ENCODE measurements at places on chromosomes 2 and 18.

DNA sequence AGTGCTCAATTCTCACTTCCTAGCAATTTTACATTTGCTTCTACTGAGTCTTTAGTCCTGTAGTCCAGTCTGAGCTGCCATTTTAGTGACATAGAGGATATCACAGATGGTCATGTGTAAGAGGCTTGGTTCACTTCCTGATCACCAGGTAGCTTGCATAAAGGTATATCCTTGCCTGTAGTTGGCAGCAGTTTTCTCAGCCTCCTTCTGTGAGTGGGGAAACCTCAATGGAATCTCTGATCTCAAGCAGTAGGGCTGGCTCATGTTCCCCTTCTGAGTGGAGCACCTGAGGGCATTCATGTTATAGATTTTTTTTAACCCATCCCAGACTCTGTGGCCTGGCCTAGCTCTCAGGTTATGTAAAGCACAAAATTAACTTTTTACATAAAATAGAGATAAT lies 278.4 kb downstream of the RDH14 start:
- DNase-seq = no peak

- DNase-seq = no peak
These were observed 28.5 kb upstream of the MCFD2 start for GRCh38 chr2:46943881-46944798.

DNA sequence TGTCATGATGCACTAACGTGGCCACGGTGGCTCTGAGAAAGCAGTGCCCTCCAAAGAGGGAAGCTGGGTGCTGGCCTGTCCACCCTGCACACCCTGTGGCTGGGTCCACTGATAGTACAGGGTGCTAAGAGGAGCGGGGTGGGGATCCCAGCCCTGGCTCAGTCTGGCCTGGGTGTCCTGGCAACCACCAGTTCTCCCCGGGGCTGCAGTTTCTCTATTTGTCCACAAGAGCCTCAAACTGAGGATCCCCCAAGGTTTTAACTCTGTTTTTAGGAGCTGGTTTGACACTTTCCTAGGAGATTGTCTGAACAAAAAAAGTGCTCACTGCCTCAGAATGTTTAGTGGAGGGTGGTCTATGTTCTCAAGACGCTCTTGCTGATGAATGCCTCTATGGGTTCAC lies 29.0 kb downstream of the EDAR start:
- no peak for DNase-seq

GRCh38 chr2:158618891-158619490 lies 162.2 kb downstream of the PKP4 start:
- no peak for DNase-seq

DNA sequence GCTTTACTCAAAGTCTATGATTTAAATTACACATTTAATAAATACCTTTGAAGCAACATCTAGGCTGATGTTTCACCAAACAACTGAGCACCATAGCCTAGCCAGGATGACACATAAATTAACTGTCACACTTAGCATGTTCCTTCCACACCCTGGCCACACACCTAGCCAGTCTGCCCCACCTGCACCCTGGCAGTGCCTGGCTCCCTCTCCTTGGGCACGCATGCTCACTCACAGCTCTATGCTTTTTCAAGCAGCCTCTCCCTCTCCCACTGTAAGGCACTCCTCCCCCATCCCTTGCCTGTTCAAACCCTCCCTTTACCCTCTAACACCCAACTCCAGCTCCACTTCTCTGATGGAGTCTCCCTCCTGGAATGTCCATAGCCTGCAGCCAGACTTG lies 357.6 kb upstream of the KLHL29 start:
- no peak for DNase-seq

- no peak for DNase-seq
These were observed 187.3 kb upstream of the CHST9 start for GRCh38 chr18:27372386-27372785.

- DNase-seq = peak; percentile 57
These were observed 21.9 kb downstream of the TEX44 start for GRCh38 chr2:231614559-231615057.

- DNase-seq = peak; percentile 76
These were observed 218.3 kb downstream of the PTGR3 start for GRCh38 chr18:74990563-74991081.

DNA sequence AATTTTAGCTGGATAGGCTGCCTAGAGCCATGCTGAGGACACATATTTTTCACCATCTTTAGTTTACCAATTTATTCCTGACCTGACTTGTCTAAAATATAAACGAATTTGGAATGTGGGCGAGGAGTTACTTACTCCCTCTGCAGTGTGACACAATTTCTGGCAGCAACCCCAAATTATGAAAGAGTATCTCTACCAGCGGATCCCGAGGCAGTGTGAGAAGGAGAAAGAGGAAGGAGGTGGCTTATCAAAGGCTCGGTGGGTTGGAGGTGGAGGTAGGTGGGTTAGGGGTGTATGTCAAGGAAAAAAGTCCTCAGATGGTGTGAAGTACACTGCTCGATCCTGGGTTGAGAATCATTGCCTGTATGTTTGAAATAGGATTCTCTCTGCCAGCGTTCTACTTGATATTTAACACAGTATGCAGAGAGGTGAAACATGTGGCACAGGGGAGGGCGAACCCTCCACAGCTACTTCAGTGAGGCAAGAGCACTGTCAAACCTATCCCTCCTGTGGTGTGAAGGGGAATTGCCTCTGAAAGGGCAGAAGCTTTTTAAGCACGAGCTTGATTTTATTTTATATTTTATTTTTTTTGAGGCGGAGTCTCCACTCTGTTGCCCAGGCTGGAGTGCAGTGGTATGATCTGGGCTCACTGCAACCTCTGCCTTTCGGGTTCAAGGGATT lies 76.0 kb downstream of the RFTN2 start:
- DNase-seq = peak; percentile 77

GRCh38 chr2:102291319-102292075 lies 19.9 kb upstream of the IL1RL1 start:
- DNase-seq = peak; percentile 32

DNA sequence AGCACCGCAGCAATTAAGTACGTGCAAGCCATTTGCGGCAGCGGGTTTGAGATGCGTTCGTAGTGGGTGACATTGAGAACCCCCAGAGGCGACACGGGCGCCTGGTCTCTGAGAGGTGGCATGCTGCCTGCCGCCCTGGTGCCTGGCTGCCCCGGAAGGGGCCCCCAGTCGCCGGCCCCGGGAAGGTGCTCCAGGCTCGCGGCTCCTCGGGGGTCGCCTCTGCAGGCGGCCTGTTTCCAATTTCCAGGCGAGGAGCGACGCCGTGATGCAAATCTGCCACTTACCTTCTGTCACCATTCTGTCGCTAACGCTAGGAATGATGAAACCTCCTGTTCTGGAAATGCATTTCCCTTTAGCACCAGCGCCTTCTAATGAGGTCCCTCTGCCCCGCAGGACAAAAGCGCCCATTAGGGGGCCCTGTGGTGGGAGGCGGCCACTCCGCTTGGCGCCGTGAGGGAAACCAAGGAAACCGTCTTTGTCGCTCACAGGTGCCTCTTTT lies 13.0 kb downstream of the KIF5C start:
- DNase-seq = peak; percentile 21

DNA sequence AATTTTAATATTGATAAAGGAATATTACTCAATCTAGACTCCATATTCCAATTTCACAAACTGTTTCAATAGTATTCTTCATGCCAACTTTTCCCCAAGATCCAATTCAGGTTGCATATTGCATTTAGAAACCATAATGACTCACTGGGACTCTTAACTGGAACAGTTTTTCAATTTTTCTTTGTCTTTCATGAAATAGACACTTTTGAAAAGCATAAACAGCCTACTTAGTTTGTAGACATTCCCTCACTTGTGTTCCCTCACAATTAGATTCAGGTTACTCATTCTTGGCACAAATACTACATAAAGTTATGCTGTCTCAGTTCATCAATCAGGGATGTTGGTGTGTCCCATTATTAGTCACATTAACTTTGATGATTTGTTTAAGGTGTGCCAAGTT lies 1768.4 kb upstream of the PIK3C3 start:
- no peak for DNase-seq

GRCh38 chr2:174750923-174751441 lies 13.3 kb downstream of the CHRNA1 start:
- DNase-seq = no peak

DNA sequence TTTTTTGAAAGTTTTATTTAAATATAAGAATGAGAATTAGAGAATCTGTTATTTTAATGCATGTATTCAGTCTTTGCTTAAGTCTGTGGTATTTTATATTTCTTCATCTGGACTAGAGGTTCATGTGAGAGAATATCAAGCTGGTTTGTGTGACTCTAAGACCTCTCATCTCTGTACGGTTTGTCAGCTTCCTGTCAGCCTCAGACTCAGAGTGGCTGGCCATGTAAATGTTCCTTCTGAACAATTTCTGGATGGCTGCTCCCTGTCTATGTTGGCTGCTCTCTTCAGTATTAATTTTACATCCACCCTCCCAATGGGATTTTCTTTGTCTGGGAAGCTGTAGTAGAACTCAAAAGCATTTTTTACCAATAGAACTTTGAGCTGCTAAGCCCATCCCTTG lies 225.3 kb upstream of the THUMPD2 start:
- no peak for DNase-seq

- no peak for DNase-seq
These were observed 309.3 kb upstream of the MEX3C start for GRCh38 chr18:51506811-51507210.

DNA sequence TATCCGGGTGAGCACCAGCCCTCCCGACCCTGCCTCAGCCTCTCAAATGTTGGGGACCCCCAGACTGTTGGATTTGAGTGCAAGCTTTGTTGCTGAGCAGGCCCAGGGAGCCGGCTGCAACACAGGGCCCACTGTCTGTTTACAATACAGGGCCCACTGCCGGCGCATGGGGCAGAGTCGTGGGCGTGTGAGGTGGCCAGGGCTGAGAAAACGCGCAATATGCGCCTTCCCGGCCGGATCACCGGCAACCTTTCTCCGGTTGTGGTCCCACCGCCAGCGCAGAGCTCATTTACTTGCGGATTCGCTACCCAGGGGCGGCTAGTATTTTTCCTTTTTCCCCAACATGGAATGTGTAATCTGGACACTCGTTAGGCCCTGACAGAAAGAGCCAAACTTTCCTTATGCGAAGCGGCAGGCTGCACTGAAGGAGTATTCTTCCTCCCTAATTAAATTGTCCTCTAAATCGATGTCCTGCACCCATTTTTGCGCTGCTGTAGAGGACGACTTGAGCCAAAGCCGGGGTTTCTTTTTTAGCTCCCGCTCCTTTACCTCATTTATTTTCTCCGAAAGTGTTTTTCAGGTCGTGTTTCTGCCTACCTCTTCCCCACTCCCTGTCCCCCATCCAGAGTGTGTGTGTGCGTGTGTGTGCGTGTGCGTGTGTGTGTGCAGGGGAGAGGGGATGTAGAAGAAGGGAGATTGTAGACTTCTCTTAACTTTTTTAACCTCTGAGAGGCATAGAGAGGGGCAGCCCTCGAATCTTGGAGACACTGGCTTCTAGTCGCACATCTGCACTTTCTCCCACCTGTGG lies 2.7 kb downstream of the OTX1 start:
- DNase-seq = no peak

- no peak for DNase-seq
These were observed 25.2 kb downstream of the TWSG1 start for GRCh38 chr18:9359796-9360195.

- no peak for DNase-seq
These were observed 72.6 kb upstream of the RAB6C start for GRCh38 chr2:129906861-129907235.

DNA sequence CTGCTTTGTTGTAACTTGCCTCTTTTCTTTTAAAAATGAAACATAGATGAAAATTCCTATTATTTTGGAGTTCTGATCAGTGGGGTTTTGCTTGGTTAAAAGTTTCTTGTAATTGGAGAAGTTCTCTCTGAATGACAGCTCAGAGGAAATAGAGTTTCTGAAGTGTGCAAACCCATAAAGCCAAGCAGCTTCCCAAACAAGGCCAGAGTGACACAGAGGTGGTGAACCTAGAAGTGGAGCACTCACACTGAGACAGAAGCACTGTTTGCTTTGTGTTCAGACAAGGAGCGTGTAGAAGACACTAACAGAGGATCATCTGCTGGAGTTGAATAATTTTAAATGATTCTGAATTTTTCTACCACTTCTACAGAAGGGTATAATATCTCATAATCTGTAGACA lies 49.2 kb downstream of the FBXO48 start:
- DNase-seq = no peak

- DNase-seq = peak; percentile 19
These were observed 4.6 kb downstream of the DOCK10 start for GRCh38 chr2:225037415-225038230.

DNA sequence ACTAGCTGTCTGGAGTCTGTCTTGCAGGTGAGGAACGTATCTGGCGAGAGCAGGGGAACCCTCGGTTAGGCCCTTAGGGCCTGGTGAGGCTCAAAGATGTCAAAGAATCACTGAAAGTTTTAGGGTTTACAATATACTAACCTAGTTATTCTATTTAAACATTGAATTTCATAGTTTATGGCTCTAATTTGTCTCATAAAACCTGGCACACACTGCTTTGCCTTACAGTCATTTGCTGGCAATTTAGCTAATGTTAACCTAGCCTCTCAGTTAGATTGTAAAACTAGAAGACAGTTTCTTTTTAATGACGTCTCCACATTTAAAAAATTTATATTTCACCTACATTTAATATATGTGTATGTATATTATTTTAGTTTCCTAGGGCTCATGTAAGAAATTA lies 89.6 kb upstream of the DOCK10 start:
- no peak for DNase-seq

DNA sequence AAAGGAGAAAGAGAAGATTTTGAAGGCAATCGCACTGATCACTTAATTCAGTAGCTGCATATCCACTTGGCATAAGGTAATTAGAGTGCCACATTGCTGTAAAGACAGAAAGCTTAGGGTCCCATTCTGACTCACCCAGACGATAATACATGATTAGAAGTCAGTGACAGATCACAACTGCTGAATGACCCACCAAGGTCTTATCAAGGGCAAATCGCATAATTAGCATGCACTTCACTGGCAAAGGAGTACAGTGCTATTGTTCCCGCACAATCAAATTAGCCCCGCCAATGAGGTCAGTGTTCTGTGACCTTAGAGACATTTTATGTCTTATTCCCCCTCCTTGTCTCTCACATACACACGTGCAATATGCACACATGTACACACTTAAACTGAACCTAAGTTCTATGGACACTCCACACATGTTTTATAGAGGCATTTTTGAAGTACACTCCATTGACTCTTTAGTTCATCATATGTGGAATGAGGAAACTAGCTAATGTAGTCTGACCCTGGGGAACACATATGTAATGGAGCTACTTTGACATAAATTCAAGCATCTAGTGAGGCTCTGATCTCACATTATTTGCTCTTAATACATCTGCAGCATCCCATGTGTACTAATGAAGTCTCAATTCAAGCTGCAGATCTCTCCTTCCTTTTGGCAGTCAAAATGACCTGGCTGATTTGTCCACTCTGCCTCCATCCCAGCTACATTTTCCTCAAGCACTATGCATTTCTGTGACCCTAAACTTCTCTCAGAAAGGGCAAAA lies 673.8 kb upstream of the FANCL start:
- no peak for DNase-seq

- DNase-seq = no peak
These were observed 60.7 kb downstream of the ACVR1 start for GRCh38 chr2:157815421-157815820.

Measured in HL-60 (cell line).